ENCODE measurements at places on chromosomes 13 and 19. TPM values are rescaled to one million over a fixed set of nuclear protein-coding genes. Genes with fewer than 3 reads are reported as not detected.

- no peak for DNase-seq
Measured at GRCh38 chr19:37227996-37228395, 10.0 kb downstream of the ZNF383 start.

The GFY gene
- polyA plus RNA-seq = not detected

GRCh38 chr13:23243066-23243465 lies 62.3 kb downstream of the SGCG start:
- no peak for DNase-seq

GRCh38 chr13:52319876-52320275 lies 86.1 kb downstream of the THSD1 start:
- no peak for DNase-seq

The SLC17A7 gene
- polyA plus RNA-seq = not detected

The SIGLECL1 gene
- not detected for polyA plus RNA-seq

DNA sequence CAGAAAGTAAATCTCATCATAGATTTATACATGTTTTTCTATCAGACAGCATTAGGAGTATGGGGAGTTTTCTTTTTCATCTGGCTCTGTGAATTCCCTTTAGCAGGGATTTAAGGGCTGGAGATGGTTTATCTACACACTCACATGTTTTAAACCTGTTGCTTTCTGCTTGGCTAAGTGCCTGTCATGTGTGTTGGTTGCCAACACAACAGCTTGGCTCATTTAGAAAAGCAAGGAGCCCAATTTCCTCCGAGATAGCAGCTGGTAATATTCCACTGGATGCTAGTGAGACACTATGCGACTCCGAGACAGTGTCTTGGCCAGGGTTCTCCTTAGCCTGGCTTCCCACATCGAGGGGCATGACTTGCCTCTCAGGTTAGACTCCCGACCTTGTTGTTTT lies 83.3 kb downstream of the KLF5 start:
- no peak for DNase-seq

The ELANE gene
- polyA plus RNA-seq = not detected

All from naive B cell (primary cell).